Fibroblast of skin of left biceps (primary cell): ENCODE measurements at places on chromosomes 3 and 15.

GRCh38 chr3:127096256-127097071, 96.5 kb upstream of the PRR23E start:
- DNase-seq, result no peak

DNA sequence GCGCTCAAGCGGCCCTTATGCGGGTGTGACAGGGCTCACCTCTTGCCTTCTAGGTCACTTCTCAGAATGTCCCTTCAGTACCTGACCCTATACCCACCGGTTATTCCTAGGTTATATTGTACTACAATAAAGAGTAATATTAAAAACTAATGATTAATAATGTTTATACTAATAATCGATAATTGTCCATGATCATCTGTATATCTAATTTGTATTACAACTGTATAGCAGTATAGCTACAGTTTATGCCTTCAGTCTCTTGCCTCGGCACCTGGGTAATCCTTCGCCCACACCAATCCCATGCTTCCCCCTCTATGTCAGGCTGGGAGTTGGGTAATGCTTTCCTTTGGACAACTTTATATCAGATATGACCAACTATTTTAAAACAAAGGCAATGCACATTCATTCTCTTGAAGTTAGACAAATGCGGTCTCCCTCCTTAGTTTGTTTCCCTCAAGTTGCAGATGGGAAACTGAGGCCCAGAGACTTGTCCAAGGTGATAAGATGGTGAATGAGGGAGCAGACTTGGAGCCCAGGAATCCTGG, 3.4 kb downstream of the FAH start:
- DNase-seq, result no peak

- DNase-seq, result no peak
Measured at GRCh38 chr15:69185706-69186105, 25.3 kb downstream of the GLCE start.

- DNase-seq, result no peak
Measured at GRCh38 chr15:100096248-100096600, 245.6 kb downstream of the ADAMTS17 start.

- DNase-seq, result no peak
Measured at GRCh38 chr3:59535791-59536221, 486.0 kb upstream of the CFAP20DC start.

GRCh38 chr3:65742914-65743313, 295.8 kb downstream of the MAGI1 start:
- no peak for DNase-seq

DNA sequence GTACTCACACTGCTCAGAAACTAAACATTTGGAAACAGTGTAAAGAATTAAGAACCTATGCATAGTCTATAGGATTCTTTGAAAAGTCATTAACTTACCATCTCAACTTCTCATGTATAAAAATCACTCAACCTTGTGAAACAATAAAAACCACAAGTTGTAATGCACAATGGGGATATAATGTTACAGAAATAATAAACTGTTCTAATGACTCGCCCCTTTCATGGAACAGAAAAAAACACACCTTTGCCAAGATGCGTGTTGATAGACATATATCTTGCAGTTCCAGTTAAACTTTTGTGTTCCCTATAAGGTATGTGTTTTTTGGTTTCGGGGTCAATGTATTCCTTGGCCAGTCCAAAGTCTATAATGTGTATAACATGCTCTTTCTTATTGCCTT, 50.8 kb upstream of the PPIB start:
- DNase-seq, result no peak

DNA sequence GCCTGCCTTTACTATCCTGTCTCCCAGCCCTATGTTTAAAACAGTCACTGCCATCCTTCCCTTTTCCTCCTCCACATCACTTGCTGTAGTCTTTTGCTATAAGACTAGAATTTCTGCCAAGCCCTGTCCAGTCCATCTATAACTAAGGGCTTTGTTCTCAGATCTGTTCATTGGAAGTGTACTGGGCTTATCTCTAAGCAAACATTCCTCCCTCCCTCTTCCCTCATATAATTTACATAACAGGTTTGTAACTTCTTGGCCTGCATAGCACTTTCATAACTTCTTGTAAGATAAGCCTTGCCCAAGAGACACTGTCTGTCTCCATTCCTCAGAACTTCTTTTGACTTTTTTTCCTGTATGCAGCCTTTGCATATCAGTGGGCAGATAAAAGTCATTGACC, 16.7 kb downstream of the TPRG1 start:
- DNase-seq, result no peak

- DNase-seq, result no peak
Measured at GRCh38 chr15:35713733-35714132, 167.8 kb upstream of the DPH6 start.

GRCh38 chr3:15159501-15160136, 46.4 kb upstream of the CAPN7 start:
- no peak for DNase-seq

- no peak for DNase-seq
Measured at GRCh38 chr3:194103505-194103904, 32.4 kb upstream of the HES1 start.

DNA sequence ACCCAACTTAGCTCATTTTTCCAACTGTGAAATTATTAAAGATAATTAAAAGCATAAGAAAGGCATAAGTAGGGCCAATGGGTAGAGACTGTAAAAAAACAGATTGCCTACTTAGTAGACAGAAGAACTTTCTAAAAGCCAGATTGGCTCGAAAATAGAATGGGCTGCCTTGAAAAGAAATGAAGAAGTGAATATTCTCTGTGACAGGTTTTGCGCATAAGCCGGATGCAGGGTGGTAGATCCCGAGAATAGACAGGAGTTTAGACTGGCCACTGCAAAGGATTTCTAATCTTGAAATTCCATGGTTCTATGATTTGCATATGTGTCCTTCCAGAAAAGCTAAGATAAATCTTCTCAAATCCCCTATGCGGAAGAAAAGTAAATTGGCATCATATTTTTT, 173.3 kb upstream of the ICE2 start:
- DNase-seq, result no peak

- DNase-seq, result no peak
Measured at GRCh38 chr15:31255732-31256377, 70.8 kb upstream of the KLF13 start.

- DNase-seq, result no peak
Measured at GRCh38 chr3:64019879-64020278, 3.4 kb downstream of the PSMD6 start.

GRCh38 chr3:24158761-24159454, 213.8 kb downstream of the NR1D2 start:
- no peak for DNase-seq

DNA sequence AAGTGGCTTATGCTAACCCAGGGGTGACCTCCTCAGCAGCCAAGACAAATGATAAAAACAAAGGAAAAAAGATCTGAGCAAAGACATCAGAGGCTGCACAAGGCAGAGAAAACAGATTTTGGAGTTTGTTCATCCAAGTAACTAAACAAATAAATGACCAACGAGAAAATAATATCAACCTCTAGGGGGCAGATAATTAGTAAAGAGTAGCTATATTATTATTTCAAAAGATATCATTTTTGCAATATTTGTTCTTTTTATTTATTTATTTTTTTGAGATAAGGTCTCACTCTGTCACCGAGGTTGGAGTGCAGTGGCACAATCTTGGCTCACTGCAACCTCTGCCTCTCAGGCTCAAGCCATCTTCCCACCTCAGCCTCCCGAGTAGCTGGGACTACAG, 101.8 kb downstream of the PCCB start:
- no peak for DNase-seq

- DNase-seq, result no peak
Measured at GRCh38 chr15:101192081-101192480, 59.8 kb downstream of the CHSY1 start.

- DNase-seq, result peak; percentile 12
Measured at GRCh38 chr15:38440353-38441129, 13.4 kb upstream of the FAM98B start.

DNA sequence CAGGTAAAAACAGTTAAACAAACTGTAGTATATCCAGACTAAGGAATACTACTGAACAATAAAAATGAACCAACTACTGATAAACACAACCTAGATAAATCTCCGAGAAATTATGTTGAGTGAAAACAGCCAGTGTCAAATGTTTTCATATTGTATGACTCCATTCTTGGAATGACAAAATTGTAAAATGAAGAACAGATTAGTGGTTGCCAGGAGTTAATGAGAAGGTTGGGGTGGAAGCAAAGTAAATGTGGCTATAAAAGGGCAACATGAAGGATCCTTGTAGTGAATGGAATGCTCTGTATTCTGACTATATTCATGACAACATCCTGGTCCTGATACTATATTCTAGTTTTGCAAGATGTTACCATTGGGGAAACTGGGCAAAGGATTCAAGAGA, 27.5 kb upstream of the ACKR4 start:
- peak; percentile 44 for DNase-seq

DNA sequence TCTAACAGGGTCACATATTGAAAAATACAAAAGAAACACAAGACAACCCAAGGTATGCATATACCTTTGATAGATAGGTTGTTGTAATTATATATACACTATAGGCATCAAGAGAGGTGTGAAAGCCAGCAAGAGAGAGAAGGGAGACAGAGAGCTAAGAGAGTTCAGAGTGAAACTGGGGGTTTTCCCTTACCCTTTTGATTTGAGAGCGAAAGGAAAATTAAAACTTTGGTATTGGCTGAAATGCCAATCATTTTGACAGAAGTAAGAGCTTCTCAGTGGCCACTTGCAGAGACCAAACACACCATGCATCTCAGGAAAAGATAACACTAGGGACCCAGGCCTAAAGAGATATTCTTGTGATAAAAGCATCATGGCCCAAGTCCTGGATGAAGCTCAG, 183.6 kb downstream of the SHOX2 start:
- DNase-seq, result no peak

DNA sequence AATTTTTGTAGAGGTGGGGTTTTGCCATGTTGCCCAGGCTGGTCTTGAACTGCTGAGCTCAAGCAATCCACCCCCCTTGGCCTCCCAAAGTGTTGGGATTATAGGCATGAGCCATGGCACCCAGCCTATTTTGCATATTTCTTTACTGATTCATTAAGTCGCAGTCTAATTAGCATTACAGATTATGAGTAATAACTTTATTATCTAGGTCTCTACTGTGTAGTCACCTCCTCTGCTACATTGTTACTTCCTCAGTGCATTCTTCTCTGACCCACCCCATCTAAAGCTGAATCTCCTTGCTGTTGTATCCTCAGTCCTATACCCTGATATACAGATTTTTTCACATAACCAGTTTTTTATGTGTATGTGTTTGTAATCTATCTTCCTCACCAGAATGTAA, 61.7 kb downstream of the TFDP2 start:
- DNase-seq, result peak; percentile 49

- DNase-seq, result no peak
Measured at GRCh38 chr3:167084545-167084944, 295.6 kb downstream of the ZBBX start.

DNA sequence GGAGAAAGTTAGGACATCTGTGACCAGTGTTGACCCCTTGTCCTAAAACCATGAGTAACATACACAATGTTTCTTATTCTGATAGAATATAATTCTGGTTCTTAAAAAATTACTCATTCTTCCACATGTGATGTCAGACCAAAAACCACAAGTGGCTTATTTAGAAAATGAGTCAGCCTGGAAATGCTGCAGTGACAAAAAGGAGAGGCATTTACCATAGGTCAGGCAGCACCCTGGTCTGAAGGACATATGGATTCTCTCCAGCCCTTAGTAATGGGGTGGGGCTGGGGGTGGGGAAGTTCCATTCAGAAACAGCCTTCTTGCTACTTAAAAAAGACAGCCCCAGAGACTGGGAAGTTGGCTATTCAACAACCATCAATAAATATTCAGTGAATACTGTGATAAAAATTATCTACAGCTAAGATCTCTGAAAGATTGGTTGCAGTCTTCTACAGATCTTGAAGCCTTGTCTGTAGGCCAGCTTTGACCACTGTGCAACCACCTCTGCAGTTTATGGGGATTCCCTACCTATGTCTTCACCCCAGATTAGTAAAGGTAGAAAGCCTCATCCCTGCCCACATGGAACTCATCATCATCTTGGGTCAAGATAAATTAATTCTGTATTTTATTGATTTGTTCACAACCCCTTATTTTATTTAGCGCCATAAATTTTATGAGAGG, 34.9 kb upstream of the TIMP4 start:
- DNase-seq, result peak; percentile 95

GRCh38 chr3:142077155-142077858, 72.0 kb downstream of the TFDP2 start:
- no peak for DNase-seq

DNA sequence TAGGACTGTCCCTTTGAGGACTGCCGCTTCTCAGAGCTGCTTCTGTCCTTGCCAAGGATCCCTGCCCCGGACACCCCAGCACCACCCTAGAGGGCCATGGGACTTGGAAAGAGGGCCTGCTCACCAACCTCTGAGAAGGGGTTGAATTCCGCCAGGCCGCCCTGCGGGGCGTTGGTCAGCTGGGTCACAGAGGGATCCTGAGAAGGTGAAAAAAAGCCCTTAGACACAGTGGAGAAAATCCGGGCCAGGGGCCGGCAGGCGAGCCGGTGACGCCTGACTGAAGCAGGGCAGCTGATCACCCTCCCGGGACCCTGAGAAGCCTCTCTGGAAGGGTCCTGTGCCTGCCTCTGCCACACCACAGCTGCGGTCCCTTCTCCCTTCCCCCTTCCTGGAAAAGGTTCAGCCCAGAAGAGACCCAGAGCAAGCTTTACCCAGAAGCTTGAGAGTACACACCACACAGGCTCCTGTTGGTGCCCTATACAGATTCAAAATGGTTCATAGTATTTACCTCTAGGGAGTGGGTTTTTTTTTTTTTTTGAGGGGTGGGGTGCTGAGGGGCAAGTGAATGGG, 11.6 kb upstream of the ULK3 start:
- DNase-seq, result no peak

GRCh38 chr3:190525634-190526033, 11.7 kb downstream of the IL1RAP start:
- DNase-seq, result no peak

DNA sequence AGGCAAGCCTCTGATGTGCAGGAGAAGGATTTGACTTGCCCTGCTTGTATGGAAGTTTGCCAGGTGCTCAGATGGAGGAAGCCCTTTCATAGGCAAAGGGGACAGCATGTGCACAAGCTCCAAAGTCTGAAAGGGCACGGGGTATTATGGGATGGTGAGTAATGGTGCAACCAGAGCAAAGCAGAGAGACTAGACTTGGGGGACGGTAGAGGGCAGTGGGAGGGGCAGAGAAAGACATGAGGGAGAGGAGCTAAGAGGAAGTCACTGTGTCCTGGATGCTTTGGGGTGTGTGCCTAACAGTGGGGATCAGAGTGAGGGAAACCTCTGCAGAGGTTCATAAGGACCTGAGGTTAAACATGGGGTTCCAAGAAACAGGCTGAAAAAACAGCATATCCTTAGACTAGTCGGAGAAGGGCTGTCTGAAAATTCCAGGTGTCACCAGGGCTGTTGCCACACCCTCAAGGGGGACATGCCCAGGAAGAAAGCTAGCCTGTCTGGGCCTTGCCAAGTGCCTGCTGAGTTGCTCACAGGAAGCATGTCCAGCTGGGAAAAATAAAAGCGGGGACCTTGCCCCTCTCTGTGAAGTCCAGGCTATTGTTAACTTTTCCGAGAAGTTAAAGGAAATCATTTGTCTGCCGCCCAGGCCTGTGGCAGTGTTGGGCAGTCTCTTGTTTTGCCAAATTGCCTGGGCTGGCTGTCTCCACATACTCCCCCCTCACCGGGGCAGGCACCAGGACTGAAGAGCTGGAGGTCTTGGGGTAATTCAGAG, 47.1 kb downstream of the HRH1 start:
- no peak for DNase-seq
